ENCODE measurements at places on chromosomes 13 and 19.

- no peak for DNase-seq
Observed at GRCh38 chr13:49412749-49413148, 31.1 kb downstream of the CAB39L start.

GRCh38 chr19:17475541-17476115 is 5.3 kb downstream of the SLC27A1 start:
- no peak for DNase-seq

DNA sequence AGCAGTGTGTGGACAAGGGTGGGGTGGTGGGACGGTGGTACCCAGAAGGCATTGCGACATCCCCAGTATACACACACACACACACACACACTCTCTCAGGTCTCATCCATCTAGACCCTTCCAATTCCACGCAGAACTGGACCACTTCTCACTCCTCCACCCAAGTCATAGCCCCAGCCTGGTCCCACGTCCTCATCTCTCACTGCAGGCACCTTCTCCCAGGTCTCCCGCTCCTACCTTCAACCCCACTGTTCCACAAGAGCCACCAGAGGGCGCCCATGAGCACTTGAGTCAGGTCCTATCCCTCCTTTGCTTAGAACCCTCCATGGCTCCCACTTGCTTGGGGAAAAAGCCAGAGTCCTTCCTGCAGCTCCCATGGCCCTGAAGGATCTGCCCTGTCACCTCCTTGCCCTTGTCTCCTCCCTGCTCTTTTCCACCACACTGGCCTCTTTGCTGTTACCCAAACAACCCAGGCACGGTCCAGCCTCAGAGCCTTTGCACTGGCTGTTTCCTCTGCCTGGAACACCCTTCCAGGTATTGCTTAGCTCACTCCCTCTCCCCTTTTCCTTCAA is 62.6 kb downstream of the IER2 start:
- DNase-seq = peak; percentile 77

- no peak for DNase-seq
Observed at GRCh38 chr13:103009051-103009840, 57.0 kb downstream of the SLC10A2 start.

GRCh38 chr19:15551293-15552004 is 43.1 kb downstream of the CYP4F22 start:
- DNase-seq = peak; percentile 66

DNA sequence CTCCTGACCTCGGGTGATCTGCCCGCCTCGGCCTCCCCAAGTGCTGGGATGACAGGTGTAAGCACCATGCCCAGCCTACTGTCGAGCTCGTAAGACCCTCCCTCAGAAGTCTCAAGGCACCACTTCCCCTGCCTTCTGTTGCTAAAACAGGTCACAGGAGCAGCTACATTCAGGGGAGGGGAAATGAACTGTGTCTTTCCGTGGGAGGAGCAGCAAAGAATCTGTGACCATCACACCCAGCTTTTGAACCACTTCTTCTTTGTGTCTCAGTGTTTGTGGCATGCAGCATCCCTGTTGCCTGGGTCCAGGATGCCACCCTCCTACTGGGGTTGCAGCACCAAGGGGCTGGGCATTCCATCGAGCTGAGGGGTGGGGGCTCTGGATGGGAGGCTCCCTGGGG is 7.7 kb upstream of the CSNK1G2 start:
- no peak for DNase-seq

DNA sequence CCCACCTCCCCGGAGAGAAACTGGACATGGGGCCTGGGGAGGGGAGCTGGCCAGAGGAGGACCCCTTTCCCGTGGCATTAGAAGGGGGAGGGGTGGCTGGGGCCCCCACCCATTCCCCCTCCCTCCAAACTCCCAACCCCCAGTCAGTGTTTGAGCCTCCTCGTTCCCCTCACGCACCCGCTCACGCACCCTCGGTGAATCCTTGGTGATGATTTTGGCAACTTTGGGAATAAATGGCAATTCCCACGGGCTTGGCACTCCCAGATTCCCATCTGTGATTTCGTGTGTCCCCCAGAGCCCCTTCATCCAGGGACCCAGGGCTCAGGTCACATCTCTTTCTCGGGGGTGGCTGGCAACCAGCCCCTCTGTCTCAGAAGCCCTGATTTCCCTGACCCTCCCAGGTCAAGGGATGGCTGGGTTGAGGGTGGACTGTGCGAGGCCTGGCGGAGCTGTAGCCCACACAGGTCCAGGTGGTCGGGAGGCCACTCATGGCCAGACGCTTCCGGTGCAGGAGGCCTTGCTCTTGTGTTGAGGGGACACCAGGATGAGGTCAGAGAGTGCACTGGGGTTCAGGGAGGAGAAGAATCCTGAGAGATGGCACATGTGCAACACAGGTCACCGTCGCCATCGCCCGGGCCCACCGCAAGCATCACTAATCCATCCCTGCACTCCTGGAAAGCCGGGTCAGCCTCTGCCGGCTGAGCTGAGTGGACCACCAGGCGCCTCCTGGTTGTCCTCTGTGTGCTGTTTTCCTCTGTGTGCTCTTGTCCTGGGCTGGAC is 20.7 kb downstream of the EPN1 start:
- DNase-seq = no peak

GRCh38 chr13:97286317-97287046 is 64.3 kb downstream of the MBNL2 start:
- DNase-seq = no peak

GRCh38 chr19:31717269-31717923 is 368.2 kb upstream of the TSHZ3 start:
- no peak for DNase-seq

DNA sequence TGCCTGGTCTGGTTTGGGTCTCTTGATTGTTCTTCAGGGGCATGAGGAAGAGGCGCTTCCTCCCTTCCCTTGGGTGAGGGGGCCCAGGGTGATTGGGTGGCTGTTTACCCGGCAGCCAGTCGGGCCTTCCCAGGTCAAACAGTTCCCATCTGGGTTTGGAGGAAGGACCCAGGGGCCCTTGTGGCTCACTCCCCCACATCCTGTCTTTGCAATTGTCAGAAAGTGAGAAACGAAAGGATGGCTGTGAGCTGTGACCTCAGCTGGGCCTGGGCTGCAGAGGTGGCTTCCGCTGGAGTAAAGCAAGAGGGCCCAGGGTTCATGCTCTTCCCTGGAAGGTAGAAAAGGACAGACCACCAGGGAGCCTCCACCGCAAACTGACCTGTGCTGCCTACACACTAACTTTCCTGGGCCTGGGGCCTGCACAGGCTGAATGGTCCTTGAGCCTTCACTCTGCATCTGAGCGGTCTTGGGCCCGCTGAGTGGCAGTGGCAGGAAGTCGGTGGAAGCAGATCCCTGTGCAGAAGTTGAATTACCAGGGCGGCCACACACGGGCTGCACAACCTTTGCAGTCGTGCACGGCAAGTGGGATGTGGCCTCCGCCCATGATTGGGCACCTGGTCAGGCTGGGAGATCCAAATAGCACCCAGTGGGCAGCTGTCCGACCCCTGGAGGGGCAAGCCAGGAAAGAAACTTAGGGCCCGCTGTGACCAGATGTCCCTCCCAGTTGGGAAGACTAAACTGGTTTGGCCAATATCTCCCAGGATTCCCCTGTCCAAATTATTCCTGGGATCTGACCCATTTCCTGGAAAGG is 5.3 kb upstream of the CD79A start:
- DNase-seq = peak; percentile 51

GRCh38 chr19:51688671-51689571 is 4.2 kb upstream of the SPACA6 start:
- no peak for DNase-seq

DNA sequence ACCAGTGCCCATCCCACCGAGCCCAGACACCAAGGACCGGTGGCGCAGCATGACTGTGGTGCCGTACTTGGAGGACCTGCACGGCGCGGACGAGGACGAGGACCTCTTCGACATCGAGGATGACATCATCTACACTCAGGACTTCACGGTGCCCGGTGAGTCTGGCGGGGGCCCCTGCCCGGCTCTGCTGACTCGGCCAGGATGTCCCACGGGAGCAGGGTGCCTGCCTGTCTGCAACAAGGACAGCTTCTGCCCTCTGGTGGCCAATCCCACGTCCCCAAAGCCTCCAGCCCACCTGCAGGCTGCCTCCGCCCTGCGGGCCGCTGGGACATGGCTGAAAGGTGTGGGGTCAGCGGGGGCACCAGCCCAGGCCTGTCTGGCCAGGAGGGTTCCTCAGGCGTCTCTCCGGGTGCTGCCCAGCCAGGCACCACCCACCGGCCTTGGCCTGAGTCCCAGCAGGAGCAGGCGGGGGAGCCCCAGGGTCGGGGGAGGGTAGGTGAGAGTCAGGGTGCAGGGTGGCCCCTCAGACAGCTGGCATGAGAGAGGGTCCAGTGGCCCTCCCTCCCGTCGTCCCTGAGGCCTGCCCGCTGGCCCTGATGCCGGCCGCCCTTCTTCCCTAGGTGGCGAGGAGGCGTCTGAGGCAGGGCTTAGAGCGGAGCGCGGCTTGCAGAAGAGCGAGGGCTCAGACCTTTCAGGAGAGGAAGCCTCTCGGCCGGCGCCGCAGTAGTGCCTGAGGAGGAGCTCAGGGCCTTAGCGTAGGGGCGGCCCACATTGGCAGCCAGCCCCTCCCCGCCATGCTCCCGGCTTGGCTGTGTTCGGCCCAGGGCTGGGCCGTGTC is 14.6 kb downstream of the CBARP start:
- no peak for DNase-seq

DNA sequence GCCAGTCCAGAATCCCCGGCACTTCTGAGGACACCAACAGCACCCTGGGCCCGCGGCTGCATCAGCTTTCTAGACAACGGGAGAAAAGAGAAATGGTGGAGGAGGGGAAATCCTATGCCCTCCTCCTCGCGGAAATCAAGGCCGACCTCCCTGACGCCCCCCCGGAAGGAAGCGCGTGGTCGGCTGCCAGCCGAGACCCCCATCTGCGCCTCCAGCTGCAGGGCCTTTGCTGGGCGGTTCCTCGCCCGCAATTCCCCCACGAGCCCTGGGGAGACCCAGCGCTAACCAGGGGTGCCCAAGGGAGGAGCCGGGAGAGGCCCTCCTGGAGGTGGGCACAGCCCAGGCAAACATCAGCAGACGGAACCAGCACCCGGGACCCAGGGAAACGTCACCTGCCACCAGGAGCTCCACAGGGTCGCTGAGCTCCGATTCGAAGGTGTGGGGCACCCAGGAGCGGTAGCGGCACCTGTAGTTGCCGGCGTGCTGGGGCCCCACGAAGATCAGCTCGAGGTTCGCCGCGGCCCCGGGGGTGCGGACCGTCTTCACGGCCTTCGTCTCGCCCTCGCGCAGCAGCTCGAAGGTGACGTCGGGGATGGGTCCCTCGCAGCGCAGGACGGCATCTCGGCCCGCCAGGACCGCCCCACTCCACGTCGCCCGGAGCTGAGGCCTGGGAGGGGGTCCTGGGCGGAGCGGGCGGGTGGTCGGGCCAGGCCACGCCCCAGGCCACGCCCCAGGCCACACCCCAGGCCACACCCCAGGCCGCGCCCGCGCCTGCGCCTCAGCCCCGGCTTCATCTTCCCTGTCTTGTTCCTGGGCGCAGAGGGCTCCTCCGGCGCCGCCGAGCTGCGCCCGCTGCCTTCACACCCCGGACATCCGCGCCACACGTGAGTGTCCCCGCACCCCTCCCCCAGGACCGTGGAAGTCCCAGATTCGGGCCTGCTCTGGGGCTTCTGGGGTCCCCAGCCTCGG is 6.0 kb downstream of the A1BG start:
- DNase-seq = peak; percentile 53

DNA sequence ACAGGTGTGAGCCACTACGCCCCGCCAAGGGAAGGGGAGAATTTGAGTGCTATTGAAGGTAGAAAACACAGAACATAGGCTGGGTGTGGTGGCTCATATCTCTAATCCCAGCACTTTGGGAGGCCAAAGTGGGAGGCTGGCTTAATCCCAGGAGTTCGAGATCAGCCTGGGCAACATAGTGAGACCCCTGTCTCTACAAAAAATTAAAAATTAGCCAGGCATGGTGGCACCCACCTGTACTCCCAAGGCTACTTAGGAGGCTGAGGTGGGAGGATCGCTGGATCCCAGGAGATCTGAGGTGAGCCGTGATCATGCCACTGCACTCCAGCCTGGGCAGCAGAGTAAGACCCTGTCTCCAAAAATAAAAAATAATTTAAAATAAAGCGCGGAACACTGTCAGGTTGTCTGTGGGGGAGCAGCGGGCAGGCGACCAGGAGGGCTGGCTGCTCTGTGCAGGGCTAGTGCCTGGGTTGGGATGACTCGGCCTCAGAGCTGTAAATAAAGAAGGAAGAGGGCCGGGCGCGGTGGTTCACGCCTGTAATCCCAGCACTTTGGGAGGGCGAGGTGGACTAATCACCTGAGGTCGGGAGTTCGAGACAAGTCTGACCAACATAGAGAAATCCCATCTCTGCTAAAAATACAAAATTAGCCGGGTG is 41.0 kb downstream of the LTBP4 start:
- DNase-seq = no peak

DNA sequence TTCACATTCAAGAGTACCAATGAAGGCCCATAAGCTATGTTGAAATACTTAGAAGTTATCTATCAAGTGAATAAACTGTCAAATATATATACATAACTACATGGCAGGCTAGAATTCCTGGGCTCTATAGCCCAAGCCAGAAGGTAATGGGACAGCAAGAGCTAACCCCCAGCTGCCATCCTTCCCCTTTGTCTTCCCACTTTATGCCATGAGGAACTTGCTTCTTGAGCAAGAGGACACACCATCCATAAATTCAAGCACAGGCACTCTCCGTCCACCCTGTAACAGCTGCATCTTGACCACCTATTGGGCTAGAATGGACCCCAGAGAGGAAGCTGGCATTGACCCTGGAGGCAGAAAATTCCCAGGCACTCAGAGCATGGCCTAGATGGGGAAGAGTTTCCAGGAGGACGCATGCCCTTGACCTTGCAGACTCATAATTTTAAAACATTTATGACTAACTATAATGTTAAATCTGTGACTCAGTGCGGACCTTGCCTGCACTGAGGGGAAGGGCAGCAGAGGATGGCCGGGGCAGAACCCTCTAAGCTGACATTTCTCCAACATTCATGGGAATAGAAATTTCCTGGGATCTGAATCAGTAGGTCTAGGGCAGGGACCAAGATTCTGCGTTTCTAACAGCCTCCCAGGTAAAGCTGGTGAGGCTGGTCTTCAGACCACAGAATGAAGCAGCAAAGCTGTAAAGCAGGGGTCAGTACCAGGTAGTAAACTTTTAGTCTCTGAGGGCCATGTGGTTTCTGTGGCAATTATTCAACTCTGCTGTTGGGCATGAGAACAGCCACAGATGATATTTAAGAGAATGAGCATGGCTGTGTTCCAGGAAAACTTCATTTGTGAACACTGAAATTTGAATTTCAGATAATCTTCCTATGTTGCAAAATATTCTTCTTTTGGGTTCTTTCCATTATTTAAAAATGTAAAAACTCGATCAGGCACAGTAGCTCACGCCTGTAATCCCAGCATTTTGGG is 71.4 kb upstream of the CLDN10 start:
- no peak for DNase-seq

DNA sequence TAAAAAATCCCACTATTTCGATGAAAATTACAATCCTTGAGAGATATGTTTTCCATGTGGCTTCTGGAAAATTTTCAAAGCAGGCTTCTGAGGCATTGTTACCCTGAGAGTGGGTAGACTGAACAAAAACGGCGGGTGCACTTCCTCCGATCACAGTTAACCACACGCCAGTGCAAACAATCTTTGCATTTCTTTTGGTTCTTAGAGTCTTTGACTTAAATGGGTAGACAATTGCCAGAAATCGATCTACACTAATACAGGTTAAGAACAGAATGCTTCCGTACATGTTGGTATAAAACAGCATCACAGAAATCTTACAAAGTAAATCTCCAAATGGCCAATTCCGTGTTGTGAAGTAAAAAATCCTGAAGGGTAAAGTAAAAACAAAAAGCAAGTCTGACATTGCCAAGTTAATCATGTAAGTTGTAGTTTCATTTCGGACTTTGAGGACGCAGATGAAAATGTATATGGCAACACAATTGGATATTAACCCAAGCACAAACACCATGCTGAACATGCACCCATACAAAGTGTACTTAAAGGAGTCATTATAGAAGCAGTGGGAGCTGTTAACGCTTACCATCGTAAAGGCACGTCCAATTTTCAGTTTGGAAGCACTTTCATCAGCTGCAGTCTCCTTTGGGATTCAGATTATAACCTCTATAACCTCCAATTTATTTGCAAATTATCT is 927 bp downstream of the LPAR6 start:
- peak; percentile 20 for DNase-seq
